ENCODE measurements at places on chromosomes 7 and 10. TPM values are rescaled to one million over a fixed set of nuclear protein-coding genes. Genes with fewer than 3 reads are reported as not detected.

DNA sequence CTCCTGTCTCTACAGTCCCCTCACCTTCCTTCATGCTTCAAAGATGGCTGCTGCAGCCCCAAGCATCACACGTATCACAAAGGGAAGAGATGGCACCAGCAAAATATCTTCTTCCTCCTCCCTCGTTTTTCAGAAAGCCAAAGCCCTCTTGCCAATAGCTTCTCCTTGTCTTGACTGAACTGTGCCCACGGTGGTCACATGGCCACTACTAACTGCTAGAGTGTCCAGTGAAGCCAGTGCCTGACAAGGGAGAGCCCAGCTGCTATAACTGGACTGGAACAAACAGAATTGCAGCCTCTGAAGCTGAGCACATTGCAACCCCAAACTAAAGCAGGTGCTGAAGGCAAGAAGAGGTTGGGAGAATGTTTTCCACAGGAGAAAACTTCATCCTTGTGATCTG lies 120.8 kb upstream of the RET start:
- no peak overlapping the region for H3K27ac ChIP-seq
- H3K4me3 ChIP-seq = no peak overlapping the region
- H3K4me1 ChIP-seq = no peaks in the 10 kb centered on the region
- H3K27me3 ChIP-seq = no peaks in the 10 kb centered on the region
- H3K36me3 ChIP-seq = no peaks in the 10 kb centered on the region
- DNase-seq = no peak

DNA sequence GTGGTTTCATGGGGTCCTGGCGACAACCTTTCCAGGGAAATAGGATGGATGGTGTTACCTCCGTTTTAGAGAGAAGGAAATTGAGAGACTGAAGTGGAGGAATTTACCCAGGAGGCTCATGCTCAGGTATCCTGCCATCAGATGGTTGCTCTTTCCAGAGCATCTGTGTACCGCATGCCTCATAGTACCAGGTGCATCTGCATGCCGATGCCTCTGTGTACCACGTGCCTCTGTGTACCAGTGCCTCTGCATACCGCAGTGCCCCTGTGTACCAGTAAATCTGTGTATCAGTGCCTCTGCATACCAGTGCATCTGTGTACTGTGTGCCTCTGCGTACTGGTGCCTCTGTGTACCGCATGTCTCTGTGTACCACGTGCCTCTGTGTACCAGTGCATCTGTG lies 3.2 kb downstream of the VWA2 start:
- no peak overlapping the region for H3K27ac ChIP-seq
- H3K27me3 ChIP-seq = no peaks in the 10 kb centered on the region
- no peak overlapping the region for H3K4me3 ChIP-seq

Gene POLL
- total RNA-seq = 21.2 TPM

- H3K36me3 ChIP-seq = no peaks in the 10 kb centered on the region
- no peaks in the 10 kb centered on the region for H3K27me3 ChIP-seq
- DNase-seq = no peak
- no peak overlapping the region for H3K27ac ChIP-seq
- H3K4me1 ChIP-seq = no peaks in the 10 kb centered on the region
Observed at GRCh38 chr7:48515171-48515570, 343.9 kb downstream of the ABCA13 start.

- no peak overlapping the region for H3K27ac ChIP-seq
- no peak overlapping the region for H3K4me3 ChIP-seq
- H3K27me3 ChIP-seq = no peaks in the 10 kb centered on the region
- peak; percentile 39 for DNase-seq
- H3K36me3 ChIP-seq = no peaks in the 10 kb centered on the region
- H3K4me1 ChIP-seq = no peaks in the 10 kb centered on the region
Observed at GRCh38 chr7:42745357-42746059, 166.4 kb downstream of the C7orf25 start.

- no peaks in the 10 kb centered on the region for H3K4me1 ChIP-seq
- peak overlapping the region; percentile 71 for H3K4me3 ChIP-seq
- H3K27me3 ChIP-seq = no peaks in the 10 kb centered on the region
- peak overlapping the region; percentile 9 for H3K27ac ChIP-seq
- no peak for DNase-seq
Observed at GRCh38 chr10:43361547-43362190, 9.8 kb upstream of the FXYD4 start.

GRCh38 chr7:112199035-112199655 lies 7.1 kb downstream of the DOCK4 start:
- H3K27me3 ChIP-seq = no peaks in the 10 kb centered on the region

DNA sequence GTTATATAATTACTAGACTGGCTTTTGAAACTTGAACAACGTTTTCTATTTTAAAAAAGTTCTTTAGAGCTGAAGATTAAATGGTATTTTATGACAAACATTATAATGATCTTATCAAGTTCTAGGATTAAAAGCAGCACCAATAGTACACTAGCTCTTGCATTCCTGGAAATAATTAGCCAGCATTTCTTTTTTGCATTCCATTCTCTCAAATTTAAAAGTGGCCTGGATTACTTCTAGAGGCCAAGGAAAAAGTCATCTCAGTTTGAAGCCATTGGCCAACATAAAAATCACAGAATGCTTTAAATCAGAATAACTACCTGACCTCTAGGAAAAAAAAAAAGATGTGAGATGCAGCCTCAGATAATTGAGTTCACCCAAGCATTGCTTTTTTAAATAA lies 1326.4 kb upstream of the SORCS1 start:
- no peaks in the 10 kb centered on the region for H3K4me1 ChIP-seq
- no peaks in the 10 kb centered on the region for H3K27me3 ChIP-seq

DNA sequence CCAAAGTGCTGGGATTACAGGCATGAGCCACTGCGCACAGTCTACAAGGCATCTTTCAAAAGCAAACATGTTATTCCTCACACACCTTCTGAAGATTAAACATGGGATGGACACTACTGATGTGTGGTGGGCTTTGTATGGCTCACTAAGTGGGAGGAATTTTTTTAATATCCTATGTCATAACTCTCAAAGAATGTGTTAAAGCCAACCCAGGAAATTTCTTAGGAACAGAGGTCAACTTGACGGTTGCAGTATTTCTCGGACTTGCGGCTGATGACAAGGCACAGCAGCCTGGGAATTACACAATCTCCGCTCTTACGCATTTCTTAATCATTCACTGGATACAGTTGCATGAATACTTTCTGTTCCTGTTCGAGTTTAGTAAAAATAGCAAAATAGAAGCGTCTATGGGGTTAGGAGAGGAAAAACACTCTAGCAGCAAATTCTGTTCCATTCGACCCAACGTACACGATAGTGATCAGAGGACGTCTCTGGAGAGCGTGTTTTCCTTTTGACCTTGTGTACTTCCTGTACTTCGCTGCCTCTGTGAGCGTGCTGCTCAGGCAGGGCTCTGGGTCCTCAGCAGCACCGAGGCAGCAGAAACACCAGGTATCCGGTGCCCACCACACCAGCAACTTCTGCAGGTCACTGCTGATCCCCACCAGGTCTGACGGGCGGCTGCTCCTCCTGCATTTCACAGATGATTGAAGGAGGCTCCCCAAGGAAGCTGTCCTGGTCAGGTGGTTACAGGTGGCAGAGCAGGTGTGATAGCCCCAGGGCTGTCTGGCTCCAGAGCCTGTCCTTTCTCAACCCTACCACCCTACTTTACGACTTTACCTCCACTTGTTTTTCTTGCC lies 26.4 kb upstream of the SRGN start:
- H3K4me1 ChIP-seq = peaks cover 9% of the 10 kb centered on the region
- H3K4me3 ChIP-seq = peak overlapping the region; percentile 43
- no peaks in the 10 kb centered on the region for H3K36me3 ChIP-seq
- DNase-seq = peak; percentile 39
- peak overlapping the region; percentile 83 for H3K27ac ChIP-seq

GRCh38 chr10:31618541-31619291 lies 299.7 kb downstream of the ZEB1 start:
- H3K27ac ChIP-seq = peak overlapping the region; percentile 50
- no peak overlapping the region for H3K4me3 ChIP-seq
- no peaks in the 10 kb centered on the region for H3K36me3 ChIP-seq
- peaks cover 20% of the 10 kb centered on the region for H3K4me1 ChIP-seq
- DNase-seq = peak; percentile 86

- DNase-seq = peak; percentile 57
- no peak overlapping the region for H3K4me3 ChIP-seq
- H3K27me3 ChIP-seq = peaks cover 3% of the 10 kb centered on the region
- H3K27ac ChIP-seq = no peak overlapping the region
Observed at GRCh38 chr10:70903262-70903921, 15.0 kb upstream of the PCBD1 start.

Gene CALHM3
- total RNA-seq = not detected

Gene PRSS37
- not detected for total RNA-seq

GRCh38 chr10:69409968-69410367 lies 6.8 kb downstream of the TACR2 start:
- H3K4me1 ChIP-seq = peaks cover 21% of the 10 kb centered on the region
- no peaks in the 10 kb centered on the region for H3K27me3 ChIP-seq
- no peak overlapping the region for H3K4me3 ChIP-seq

- H3K4me1 ChIP-seq = peaks cover 13% of the 10 kb centered on the region
- no peak overlapping the region for H3K27ac ChIP-seq
- no peak for DNase-seq
Observed at GRCh38 chr7:29135846-29136245, 10.5 kb downstream of the CPVL start.

GRCh38 chr7:85196696-85197095 lies 9.8 kb upstream of the SEMA3D start:
- no peaks in the 10 kb centered on the region for H3K4me1 ChIP-seq
- no peak for DNase-seq
- H3K36me3 ChIP-seq = no peaks in the 10 kb centered on the region

DNA sequence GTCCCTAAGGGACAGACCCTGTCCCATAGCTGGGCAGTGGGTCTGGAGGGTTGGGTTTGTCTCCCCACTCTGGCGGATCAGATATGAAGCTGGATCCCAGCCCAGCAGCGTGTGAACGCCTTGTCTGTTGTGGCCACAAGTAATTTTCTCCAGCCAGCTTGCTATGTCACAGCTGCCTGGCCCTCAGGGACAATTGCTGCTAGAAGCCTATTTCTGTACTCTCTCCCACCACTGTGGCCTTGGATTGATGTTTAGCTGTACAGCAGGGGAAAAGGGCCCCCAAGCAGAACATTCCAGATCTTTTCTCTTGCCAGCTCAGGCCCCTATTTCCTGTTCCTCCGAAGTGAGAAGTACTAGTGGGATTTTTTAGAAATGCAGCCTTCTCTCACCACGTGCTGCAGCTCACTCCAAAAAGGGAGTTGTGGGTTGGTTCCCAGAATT lies 53.5 kb upstream of the WAC start:
- no peaks in the 10 kb centered on the region for H3K36me3 ChIP-seq
- no peaks in the 10 kb centered on the region for H3K27me3 ChIP-seq
- DNase-seq = no peak
- H3K4me1 ChIP-seq = no peaks in the 10 kb centered on the region
- no peak overlapping the region for H3K4me3 ChIP-seq
- H3K27ac ChIP-seq = no peak overlapping the region

- H3K27me3 ChIP-seq = no peaks in the 10 kb centered on the region
- H3K4me1 ChIP-seq = no peaks in the 10 kb centered on the region
- DNase-seq = no peak
- H3K27ac ChIP-seq = no peak overlapping the region
Observed at GRCh38 chr7:126637538-126637937, 615.2 kb downstream of the GRM8 start.

Gene AZGP1
- 0.69 TPM for total RNA-seq

DNA sequence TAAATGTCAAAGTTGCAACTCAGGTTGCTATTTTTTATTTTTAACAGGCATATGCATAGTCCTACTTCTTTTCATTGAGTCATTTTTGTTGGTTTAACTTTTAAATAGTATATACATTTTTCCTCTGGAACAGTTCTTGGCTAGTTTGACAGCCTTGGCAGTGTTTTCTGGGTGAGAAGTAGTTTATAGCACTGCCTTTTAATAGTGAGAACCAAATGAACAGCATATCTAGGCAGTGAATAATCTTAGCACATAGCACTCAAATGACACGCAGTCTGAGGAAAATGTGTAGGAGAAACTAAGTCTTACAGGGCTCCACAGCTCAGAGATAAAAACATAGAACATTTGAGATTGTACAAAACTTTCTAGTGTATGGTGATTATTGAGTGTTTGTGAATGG lies 265.5 kb upstream of the POT1 start:
- H3K4me1 ChIP-seq = no peaks in the 10 kb centered on the region
- DNase-seq = no peak
- H3K27ac ChIP-seq = no peak overlapping the region
- no peak overlapping the region for H3K4me3 ChIP-seq
- H3K27me3 ChIP-seq = no peaks in the 10 kb centered on the region

Gene SSBP1
- total RNA-seq = 61.3 TPM

Gene NPY
- 0.69 TPM for total RNA-seq

Gene TMEM270
- total RNA-seq = not detected

GRCh38 chr7:155965010-155965409 lies 152.7 kb upstream of the SHH start:
- no peak overlapping the region for H3K4me3 ChIP-seq
- no peak overlapping the region for H3K27ac ChIP-seq
- H3K36me3 ChIP-seq = no peaks in the 10 kb centered on the region
- no peaks in the 10 kb centered on the region for H3K27me3 ChIP-seq
- no peak for DNase-seq

- no peaks in the 10 kb centered on the region for H3K36me3 ChIP-seq
- DNase-seq = peak; percentile 70
- no peaks in the 10 kb centered on the region for H3K4me1 ChIP-seq
- H3K27ac ChIP-seq = peak overlapping the region; percentile 42
- peak overlapping the region; percentile 60 for H3K4me3 ChIP-seq
Observed at GRCh38 chr7:150451097-150451793, 815 bp downstream of the GIMAP8 start.

DNA sequence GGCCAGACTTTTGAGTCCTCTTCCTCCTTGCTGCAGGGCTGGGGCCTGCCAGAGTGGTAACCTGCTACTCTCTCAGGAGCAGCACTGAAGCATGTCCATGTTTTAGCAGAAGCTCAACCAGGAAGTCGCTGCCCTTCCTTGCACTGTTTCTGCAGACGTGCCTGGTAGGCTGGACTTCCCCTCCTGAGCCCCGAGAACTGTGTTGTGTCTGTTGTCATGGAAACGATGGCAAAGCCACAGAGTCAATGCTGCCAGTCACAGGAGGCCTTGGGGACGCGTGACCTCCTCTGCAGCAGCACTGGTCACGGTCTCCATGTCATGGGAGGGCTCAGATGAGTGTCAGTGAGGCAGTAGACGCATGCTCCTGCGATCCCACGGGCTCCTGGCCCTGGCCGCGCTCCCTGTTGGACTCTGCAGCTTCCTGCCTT lies 145.5 kb downstream of the FANK1 start:
- peak overlapping the region; percentile 36 for H3K27ac ChIP-seq
- no peaks in the 10 kb centered on the region for H3K4me1 ChIP-seq
- no peaks in the 10 kb centered on the region for H3K27me3 ChIP-seq
- no peak overlapping the region for H3K4me3 ChIP-seq
- no peaks in the 10 kb centered on the region for H3K36me3 ChIP-seq
